ENCODE measurements at places on chromosomes 16 and 17. TPM values are rescaled to one million over a fixed set of nuclear protein-coding genes. Genes with fewer than 3 reads are reported as not detected.

GRCh38 chr16:68379472-68380347 lies 68.6 kb downstream of the SMPD3 start:
- DNase-seq, result no peak

GRCh38 chr16:86398622-86399021 lies 111.7 kb upstream of the FOXF1 start:
- peak; percentile 95 for DNase-seq

DNA sequence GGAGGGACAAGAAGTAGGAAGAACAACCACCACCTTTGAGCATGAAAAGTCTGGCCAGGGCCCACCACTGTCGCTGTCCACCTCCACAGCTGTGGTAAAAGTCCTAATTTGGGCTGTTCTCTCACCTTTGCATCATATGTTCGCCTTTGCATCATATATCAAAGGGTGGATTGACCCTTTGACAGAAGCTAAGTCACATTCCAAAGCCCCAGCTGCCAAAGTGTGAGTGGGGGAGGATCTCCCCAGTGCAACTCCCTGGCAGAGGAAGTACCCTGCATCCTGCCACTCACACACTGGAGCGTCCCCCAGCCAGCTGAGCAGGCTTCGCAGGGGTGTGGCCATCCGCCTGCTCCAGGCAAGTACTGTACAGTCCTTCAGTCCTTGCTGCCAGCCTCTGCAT lies 12.7 kb upstream of the SPECC1 start:
- DNase-seq, result peak; percentile 27

DNA sequence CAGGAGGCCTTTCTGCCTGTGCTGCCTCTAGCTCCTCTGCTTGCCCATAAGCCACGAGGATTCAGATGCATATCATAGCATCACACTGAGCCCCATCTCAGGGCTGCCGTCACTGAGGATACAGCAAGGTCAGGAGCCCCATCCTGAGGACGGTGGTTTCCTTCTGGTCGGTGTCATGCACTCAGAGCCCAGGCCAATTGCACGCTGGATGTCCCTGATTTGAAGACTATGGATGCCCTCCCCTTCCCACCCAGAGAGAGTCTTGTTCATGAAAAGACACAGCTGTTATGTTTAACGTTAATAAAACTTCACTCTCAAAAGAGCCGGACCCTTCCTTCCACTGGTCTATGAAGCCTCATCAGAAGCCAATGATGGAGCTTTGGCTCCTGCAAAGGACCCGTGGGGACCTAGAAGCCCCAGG lies 19.9 kb downstream of the COTL1 start:
- DNase-seq, result peak; percentile 19

DNA sequence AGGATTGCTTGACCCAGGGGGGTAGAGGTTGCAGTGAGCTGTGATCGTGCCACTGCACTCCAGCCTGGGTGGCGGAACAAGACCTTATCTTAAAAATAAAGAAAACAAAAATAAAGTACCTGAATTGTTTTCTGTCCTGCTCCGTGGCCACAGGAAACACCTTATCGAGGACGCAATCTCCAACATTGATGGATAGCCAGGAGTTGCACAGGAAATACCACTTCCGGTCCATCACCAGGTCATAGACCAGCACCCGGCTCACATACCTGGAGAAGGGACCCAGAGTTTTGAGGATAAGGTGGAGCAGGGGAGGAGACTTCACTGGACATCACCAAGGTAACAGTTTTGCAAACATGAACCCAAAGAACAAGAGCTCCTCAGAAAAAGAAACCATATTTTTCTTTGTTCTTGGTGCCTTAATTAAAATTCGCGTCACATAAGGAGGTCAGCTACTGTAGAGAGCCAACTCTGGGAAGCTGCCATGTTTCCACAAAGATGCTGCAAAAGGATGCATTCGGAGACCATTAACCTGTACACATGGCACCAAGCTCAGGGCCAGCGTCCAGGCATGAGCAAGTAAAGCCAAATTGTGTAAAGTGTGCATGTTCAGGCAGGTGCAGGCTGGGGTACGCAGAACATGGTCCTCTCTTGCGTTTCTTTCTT lies 55.6 kb upstream of the GCSH start:
- DNase-seq, result no peak

- DNase-seq, result no peak
Measured at GRCh38 chr17:17817552-17817947, 19.2 kb downstream of the SREBF1 start.

GRCh38 chr17:48024149-48025039 lies 13.2 kb downstream of the COPZ2 start:
- DNase-seq, result no peak

DNA sequence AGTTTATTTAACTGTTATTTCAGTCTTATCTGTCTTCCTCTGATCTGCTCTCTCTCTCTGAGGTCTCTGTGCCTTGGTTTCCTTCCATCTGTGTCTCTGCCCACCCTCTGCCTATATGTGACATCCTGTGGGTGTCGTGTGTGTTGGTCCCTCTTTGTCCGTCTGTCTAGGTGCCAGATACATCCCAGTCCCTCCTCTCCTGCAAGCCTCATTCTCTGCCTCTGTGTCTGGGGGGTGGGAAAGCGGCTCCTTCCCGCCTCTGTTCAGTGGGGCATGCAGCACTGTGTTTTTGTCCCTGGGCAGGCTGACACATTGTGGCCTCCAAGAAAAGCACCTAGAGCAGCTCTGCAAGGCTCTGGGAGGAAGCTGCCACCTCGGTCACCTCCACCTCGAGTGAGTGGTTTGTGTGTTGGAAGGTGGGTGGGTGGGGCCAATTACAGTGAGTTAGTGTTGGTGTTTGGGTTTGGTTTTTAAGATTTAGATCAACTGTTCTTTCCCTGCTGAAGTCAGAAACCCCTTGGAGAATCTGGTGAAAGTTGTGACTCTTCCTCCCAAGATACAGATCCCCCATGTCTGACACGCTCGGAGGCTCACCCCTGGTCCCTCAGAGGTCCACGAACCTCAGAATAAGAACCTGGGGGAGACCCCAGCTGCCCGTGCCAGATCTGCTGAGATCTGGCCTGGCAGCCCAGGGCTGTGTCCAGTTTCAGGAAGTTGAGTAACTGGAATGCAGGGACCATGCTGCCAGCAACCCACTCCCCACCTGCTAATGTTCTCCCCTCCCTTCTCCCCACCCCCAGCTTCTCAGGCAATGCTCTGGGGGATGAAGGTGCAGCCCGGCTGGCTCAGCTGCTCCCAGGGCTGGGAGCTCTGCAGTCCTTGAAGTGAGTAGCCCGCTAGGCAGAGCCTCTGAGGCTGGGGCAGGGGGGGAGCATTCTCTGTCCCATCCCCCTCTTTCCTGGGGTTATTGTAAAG lies 50.9 kb upstream of the CPNE2 start:
- no peak for DNase-seq

DNA sequence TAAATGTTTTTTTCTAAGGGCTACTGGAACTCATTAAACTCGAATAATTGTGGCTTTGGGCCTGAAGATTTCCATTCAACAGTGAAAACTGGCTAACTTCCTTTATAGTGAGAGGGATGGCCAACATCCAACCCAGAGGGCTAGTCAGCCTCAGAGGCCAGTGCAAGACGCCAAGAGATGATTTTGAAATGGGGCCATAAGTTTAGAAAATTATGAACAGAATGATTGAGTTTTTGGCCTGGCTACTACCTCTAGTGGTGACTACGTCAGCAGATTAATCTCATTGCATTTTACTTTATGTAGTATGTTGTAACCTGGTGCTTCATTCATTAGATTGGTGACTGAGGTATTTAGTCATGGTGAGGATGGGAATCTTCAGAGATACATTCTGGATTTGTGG lies 28.4 kb downstream of the HAPSTR1 start:
- DNase-seq, result peak; percentile 72

GRCh38 chr17:55833306-55833705 lies 82.5 kb downstream of the PCTP start:
- no peak for DNase-seq

- no peak for DNase-seq
Measured at GRCh38 chr17:58517378-58517927, 3.0 kb upstream of the MTMR4 start.

GRCh38 chr16:69073181-69073702 lies 32.2 kb upstream of the HAS3 start:
- DNase-seq, result peak; percentile 64

DNA sequence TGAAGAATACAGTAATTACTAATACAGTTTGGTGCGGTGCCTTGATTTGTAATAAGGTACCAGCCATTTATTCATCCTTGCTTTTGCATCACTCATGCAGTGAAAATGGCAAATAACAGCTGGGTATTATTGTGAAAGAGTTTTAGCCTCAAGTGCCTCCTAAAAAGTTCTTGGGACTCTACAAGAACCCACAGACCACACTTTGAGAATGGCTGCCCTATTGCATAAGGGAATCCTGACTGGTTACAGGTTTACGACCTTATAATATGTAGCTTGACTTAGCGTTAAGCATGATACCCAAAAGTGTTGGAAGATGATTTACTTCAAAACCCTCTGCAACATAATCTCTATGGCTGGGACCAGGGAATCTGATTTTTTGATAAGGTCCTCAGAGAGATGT lies 4.2 kb downstream of the MYH13 start:
- DNase-seq, result peak; percentile 66

- no peak for DNase-seq
Measured at GRCh38 chr17:5330981-5331380, 48.9 kb downstream of the RABEP1 start.

GRCh38 chr17:17710728-17711541 lies 29.7 kb downstream of the RAI1 start:
- peak; percentile 90 for DNase-seq

GRCh38 chr17:51200295-51200694 lies 34.1 kb downstream of the NME2 start:
- no peak for DNase-seq

DNA sequence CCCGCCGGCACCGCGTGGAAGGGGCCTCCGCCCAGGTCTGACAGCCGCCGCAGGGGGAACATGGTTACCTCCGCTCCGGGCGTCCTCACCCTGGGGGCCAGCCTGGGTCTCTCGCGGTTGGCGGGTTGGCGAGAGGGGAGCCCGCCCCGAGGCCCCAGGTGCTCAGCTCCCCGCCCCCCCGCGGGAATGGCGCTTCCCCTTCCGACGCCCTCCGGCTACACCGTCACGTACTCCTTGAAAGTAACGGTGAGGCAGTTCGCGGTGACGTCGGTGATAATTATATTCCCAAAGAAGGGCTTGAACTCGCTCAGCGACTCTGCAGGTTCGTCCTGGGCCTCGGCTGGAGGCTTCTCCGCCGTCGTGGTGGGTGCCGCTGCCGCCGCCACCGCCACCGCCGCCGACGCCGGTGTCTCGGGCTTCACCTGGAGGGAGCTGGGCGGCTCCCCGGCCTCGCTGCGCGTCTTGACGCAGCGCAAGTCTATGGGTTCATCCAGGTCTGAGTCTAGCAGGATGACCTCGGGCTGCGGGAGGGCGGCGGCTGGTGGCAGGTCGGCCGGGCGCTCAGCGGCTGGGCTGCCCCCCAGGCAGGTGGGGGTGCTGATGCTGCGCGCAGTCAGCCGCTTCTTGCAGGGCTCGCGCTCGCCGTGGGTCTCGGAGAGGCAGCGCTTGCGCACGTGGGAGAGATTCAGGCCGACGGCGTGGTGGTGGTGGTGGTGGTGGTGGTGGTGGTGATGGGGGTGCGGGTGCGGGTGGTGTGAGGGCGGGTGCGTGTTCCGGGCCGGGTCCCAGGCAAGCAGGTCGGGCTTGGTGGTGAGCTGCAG lies 5.3 kb downstream of the CBX4 start:
- DNase-seq, result no peak

- DNase-seq, result peak; percentile 90
Measured at GRCh38 chr17:81345228-81346089, 49.8 kb upstream of the BAHCC1 start.

DNA sequence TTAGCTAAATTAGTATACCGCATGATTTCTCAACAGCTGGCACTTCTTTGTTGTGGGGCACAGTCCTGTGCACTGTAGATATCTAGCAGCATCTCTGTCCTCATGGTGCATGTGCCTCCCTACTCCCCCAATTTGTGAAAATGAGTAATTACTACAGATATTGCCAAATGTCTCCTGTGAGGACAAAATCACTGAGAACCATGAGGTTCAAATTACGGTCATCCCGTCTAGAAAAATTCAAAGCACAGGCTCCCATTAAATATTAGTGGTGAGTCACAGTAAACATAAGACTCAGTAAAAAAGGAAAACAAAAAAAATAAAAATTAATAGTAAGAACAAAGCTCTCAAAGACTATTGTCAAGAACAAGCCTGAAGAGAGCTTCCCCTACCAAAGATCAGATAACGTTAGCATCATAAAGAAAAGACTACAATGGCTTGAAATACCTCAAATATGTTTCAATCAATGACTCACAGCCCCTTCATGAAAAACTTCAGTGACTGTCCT lies 57.8 kb downstream of the STH start:
- DNase-seq, result peak; percentile 87

DNA sequence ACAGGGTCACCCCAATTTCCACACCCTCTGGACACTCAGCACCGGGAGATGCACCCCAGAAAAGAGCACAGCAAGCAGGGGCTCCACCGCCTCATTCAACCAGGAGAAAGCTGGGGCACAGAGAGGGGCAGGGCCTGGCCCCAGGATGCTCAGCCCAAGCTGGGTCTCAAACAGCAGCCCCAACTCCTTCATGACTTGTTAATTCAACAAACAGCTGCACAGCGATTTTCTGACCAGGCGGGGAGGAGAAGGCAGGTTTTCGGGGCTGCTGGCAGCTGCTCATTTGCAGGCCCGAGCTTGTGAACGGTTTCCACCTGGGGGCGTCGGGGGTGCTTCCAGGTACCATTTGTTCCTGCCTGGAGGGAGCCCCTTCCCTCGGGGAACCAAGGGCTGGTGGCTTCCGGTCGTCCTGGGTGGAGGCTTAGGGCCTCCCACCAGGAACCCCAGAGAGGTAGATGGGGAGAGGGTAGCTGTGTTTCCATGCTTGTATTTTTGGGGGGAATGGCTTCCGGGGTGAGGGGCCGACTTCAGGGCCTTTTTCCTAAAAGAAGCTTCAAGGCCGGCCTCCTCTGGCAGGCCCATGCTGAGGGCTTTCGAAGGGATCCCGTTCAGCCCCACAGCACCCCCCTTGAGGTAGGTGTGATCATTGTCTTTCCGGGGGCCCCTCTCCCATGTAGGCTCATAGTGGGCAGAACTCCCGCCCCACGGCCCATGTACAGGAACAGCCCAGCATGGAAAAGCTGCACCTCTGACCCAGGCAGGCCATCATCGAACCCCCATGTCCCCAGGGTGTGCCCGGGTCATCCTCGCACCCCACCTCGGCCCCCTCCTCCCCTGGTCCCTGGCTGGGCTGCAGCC lies 191.6 kb upstream of the GSE1 start:
- no peak for DNase-seq

Gene PPP1R27
- total RNA-seq, result not detected

Gene CPHXL2
- total RNA-seq, result not detected

Gene HOXB5
- total RNA-seq, result 0.32 TPM

Gene CCL4L2
- total RNA-seq, result not detected

Gene MT1F
- total RNA-seq, result not detected

Gene KRTAP1-5
- total RNA-seq, result 16.4 TPM

Gene CTRL
- not detected for total RNA-seq

Gene PNMT
- not detected for total RNA-seq
